ENCODE measurements at places on chromosomes 3 and 15.

- no peak for DNase-seq
Measured at GRCh38 chr3:153440311-153440710, 278.3 kb downstream of the RAP2B start.

GRCh38 chr3:194450341-194450740 lies 36.5 kb downstream of the ATP13A3 start:
- no peak for DNase-seq

GRCh38 chr15:85889956-85890619 lies 95.4 kb upstream of the KLHL25 start:
- no peak for DNase-seq

GRCh38 chr3:159813822-159814531 lies 174.7 kb upstream of the IL12A start:
- no peak for DNase-seq

All from stimulated activated CD8-positive, alpha-beta memory T cell treated with anti-CD3 and anti-CD28 coated beads, Interleukin-7, amount 100 ng/mL, for 1 hour (primary cell).